ENCODE measurements at places on chromosomes 3 and 15. TPM values are rescaled to one million over a fixed set of nuclear protein-coding genes. Genes with fewer than 3 reads are reported as not detected.

- DNase-seq: no peak
Observed at GRCh38 chr3:58898513-58898912, 151.3 kb downstream of the CFAP20DC start.

- DNase-seq: no peak
Observed at GRCh38 chr3:194259982-194260766, 91.0 kb downstream of the CPN2 start.

DNA sequence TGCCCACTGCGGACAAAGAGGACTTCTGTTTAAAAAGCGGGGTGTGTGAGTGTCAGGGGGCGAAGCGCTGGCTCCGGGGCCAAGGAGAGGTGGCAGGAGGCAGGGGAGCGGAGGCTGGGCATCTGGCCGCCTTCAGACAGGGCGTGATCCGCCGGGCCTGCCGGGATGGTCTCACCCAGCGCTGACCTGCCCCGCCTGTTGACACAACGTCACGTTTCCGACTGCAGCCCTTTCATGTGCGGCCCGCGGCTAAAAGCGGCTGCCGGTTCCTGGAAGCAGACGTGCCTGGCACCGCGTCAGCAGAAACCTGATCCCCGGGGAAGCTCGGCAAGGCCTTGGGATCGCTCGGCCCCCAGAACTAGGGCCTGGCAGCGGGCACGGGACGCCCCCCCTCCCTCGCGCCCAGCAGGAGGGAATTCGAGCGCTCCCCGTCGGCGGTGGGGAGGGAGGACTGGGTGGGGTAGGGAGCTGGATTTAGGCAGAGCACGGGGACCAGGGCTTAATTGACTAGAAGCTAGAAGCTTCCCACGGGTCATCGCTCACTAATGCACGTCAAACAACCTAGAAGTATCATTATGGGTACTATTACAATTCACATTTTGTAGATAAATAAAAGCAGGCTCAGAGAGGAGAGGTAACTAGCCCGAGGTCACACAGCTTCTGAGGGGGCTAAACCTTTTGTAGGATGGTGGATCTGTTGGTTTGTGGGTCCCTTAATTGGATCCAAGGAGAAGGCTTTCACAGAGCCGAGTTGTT, 7.7 kb downstream of the BHLHE40 start:
- peak; percentile 98 for DNase-seq

GRCh38 chr3:66494959-66495667, 5.7 kb downstream of the LRIG1 start:
- no peak for DNase-seq

DNA sequence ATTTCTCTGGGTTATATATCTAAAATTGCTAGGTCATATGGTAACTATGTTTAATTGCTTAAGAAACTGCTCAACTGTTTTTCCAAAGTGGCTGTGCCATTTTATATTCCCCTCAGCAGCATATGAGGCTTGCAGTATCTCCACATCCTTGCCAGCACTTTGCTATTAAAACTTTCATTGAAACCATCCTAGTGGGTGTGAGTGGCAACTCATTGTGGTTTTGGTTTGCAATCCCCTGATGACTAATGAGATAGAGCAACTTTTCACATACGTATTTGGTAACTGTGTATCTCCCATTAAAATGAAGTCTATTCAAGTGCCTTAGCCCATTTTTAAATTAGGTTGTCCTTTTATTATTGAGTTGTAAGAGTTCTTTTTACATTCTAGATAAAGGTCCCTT, 17.3 kb downstream of the KPNA1 start:
- peak; percentile 94 for DNase-seq

DNA sequence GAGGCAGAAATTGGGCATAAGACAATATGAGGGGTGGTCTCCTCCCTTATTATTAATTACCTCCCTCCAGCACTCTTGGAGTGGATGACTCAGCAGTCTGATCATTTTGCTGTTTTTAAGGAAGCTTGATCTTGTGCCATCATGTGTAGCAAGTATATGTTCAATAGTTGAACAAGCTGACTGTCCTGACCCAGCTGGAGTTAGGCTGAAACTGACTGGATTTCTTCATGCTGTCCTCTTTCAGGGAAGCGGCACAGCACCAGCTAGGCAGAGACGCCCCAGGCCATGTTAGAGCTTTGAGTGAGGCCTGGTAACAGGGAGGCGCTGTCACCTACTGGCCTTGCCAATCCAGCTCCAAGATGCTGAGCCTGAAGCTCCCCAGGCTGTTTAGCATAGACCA, 54.4 kb upstream of the KIF23 start:
- no peak for DNase-seq

- no peak for DNase-seq
Observed at GRCh38 chr15:61820951-61821350, 239.3 kb downstream of the VPS13C start.

GRCh38 chr15:39578851-39579486, 1.9 kb upstream of the THBS1 start:
- DNase-seq: peak; percentile 64

DNA sequence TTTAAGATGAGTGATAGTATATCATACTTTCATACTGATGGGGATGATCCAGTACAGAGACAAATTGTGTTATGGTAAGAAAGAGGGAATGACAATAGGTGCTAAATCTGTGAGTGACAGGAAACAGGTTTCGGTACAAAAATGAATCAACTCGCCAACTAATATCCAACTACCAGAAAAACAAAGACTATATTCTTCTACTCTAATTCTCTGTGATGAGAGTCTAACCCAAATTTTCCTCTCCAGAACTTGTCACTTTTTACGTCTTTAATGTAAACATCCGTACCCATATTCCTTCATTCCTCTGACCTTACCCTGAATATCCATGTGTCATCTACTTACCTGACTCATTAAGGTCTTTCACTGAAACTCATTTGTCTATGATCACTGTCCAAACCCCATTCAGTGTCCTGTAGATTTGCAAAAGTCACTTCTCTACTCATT, 39.6 kb downstream of the SCAPER start:
- no peak for DNase-seq

AADACL2 gene
- total RNA-seq: not detected

GRCh38 chr3:153856932-153857331, 264.3 kb upstream of the ARHGEF26 start:
- peak; percentile 45 for DNase-seq

DNA sequence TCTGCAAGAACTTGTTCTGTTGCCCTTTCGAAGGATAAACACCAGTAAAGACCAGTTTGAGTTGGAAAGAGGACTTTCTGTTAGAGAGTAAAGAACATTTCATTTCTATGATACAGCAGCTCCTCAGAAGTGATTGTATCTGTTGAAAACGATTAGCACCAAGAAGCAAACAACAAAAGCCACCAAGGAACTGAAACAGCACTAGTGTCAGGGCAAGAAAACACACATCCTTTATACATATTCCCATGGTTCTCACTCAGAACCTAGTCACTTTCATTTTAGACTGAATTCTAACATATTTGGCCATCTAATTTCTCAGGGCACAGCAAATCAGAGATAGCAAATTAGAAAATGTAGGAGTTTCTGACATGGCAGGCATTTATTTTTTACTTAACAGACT, 116.1 kb downstream of the ATP1B3 start:
- no peak for DNase-seq

GRCh38 chr3:56154297-56154696, 314.0 kb downstream of the ERC2 start:
- DNase-seq: peak; percentile 79

DNA sequence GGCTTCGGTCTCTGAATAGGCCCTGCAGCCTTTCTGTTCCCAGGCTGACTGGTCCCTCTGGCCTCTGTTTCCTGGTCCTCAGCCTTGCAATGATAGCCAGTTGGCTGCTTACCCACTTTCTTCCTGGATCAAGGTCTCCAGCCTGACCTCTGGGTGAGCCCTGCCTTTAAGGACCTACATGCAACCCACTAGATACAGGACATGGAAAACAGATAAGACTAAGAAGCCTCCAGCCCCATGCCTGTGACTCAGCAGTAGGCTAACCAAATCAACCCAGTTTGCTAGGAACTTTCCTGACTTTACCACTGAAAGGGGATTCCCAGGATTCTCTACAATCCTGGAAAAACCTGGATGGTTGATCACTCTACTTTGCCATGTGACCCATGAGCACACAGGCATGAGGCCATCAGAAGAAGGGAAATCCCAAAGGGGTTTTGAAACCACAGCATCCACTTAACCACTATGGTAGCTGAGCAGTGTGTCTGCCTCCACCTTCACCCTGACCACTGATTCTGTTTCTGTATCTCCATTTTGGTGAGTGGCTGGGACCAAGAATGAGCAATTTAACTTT, 188.1 kb downstream of the CHST2 start:
- peak; percentile 53 for DNase-seq

Measured in LHCN-M2 (cell line).